ENCODE measurements at places on chromosomes 1 and 21.

- no peak for DNase-seq
These were observed 6.8 kb upstream of the SLAMF1 start for GRCh38 chr1:160653620-160654016.

GRCh38 chr1:15526490-15527339 is at the start of gene DNAJC16:
Gene DNAJC16 (plus strand): TSS chr1:15526848. CDS start chr1:15529106, 2,258 bp downstream.
- peak; percentile 99 for DNase-seq

- DNase-seq: no peak
These were observed 27.1 kb downstream of the DHCR24 start for GRCh38 chr1:54859700-54860391.

- no peak for DNase-seq
These were observed 86.6 kb upstream of the EDN2 start for GRCh38 chr1:41571041-41571440.

- DNase-seq: no peak
These were observed 1.4 kb downstream of the NPPB start for GRCh38 chr1:11857164-11857851.

DNA sequence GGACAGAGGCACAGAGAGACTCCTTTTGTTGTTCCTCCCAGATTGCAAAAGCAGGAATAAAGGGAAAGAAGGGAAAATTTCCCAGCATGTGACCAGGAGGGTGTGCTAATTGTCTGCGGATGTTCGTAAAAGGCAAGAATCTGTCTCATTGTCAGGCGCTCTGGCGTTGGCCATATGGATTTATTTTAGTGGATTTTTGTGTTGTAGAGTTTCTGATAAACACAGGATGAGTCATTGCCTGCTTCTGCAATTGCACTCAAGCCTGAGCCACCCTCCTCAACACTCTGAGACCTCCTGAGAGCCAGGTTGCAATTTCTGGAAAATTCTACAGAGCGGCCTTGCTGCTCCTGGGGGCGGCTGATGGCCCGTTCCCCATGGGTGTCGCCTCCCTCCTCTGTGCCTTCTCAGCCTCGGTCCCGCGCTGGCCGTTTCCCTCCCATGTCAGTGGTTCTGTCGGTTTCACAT is 227.7 kb downstream of the KAZN start:
- no peak for DNase-seq

GRCh38 chr1:19452221-19452663 is 33.1 kb downstream of the CAPZB start:
- DNase-seq: no peak

GRCh38 chr21:32494934-32495709 is 82.6 kb downstream of the EVA1C start:
- no peak for DNase-seq

DNA sequence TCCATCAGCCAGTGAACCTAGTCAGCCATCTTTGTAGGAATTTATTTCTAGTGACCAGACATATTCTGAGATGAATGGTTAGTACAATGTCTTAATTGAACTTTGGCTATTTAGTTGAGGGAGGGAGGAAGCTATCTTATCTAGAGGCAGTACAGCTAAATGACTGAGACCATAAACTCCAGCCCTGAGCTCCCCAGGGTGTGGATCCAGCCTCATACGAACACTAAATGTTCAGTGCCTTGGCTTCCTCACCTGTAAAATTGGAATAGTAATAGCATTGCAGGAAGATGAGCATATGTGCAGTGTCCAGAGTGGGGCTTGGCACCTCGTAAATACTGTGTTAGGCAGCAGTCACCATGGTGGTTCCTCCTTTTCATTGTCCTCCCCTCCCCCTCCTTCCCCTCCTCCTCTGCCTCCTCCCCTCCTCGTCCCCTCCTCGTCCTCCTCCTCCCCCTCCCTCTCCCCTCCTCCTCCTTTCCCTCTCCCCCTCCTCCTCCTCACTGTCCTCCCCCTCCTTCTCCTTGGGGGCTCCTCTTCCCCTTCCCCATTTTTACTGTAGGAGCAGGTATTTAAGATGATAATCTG is 108.2 kb downstream of the GALNT2 start:
- DNase-seq: no peak

DNA sequence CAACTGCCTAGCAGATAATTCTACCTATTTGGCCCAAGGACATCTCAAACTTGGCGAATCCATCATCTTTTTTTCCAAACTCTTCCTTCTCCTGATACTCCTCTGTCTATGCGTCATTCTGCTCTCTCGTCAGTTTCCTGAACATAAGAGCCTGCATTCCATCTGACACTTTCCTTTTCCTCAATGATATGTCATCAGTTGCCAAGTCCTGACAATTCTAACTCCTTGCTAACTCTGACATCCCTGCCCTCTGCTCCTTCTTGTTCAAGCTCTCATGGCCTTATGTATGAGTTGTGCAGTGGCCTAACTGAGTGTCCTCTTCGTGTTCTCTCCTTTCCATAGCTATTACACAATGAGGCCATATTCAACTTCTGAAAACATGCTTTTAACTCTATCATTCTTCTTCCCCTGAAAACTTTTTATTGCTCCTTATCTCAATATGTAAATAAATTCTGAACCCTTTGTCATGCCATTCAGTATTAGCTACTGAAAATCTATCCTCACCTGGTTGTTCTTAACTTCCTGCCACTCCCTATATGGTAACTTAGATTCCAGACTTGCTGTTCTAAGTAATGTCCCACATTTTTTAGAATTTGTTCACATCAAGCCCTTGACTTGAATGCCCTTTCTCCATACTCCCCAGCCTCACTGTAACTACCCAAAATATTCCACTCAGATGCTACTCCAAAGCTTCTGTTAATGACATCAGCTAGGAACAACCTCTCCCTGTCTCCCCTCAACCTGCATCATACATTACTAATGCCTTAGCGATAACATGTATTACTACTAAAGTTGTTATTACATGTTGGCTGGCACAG is 11.5 kb downstream of the PALMD start:
- DNase-seq: no peak

- no peak for DNase-seq
These were observed 19.0 kb downstream of the H6PD start for GRCh38 chr1:9253453-9254105.

GRCh38 chr1:16459352-16459925 is 18.9 kb downstream of the NECAP2 start:
- no peak for DNase-seq

DNA sequence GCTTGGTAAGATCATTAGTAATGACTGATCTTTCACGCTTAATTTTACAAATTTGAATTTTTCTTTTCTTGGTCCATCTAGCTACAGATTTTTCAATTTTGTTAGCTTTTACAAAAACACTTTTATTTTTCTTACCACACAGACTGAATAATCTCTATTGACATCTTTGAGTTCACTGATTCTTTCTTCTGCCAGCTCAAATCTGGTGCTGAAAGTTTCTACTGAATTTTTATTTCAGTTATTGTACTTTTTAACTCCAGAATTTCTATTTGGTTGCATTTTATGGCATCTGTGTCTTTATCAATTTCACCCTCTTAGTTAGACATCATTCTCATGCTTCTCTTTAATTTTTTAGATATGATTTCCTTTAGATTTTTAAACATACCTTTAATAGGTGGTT is 584.7 kb downstream of the LMO4 start:
- DNase-seq: no peak

DNA sequence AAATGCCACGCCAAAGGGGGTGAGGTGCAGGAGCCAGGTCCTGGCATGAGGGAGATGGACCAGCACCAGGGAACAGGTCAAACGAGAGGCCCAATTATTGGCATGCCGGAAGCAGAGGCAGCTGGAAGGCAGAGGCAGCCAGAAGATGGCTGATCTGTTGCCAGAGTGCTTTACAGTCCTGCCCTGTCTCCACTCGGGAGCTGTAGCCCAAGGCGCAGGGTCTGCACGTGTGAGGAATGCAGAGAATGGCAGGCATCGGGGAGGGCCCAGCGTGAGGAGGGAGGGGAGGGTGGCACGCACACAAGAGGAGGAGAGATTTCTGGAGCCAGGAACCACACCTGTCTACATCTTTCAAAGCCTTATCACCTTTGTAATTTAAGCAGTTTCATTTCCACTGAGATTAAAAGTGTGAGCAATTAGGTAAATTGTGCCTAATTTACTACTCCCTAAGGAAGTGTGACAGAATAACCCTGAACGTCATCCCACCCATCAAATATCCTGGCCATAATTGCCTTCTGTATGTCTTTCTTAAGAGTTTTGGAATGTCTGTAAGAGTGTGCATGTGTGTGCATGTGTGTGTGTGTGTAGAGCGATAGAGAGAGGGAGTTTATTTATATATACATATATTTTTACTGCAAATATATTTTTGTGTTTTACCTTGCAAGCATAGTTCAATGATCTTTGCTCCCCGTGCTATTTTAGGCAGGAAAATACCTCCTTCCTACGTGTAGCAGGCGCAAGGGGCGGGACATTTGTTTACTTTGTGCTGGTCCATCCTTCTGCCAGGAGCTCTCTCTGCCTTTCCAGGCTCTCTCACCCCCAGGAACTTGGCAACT is 125.5 kb upstream of the SERBP1 start:
- DNase-seq: no peak

DNA sequence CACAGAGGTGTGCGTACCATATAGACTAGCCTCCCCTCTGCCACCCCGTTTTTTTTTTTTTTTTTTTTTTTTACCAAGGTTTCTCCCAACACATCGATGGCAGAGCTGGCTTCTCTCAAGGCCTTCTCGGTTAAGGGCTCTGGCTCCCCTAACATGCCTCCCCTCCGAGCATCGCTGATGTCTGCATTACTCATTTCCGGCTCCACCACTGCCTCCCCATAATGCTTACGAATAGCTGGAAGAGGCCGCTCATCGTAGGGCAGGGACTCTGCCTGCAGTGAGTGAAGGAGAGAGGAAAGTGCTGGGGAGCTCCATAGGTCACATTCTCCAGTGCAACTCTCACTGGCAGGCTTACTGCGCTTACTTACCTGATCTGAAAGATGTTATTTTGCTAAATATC is 20.6 kb downstream of the CEP104 start:
- DNase-seq: no peak

GRCh38 chr1:31043631-31044030 is 21.9 kb downstream of the PUM1 start:
- no peak for DNase-seq

- DNase-seq: no peak
These were observed 17.6 kb upstream of the CCT8 start for GRCh38 chr21:29091033-29091432.

DNA sequence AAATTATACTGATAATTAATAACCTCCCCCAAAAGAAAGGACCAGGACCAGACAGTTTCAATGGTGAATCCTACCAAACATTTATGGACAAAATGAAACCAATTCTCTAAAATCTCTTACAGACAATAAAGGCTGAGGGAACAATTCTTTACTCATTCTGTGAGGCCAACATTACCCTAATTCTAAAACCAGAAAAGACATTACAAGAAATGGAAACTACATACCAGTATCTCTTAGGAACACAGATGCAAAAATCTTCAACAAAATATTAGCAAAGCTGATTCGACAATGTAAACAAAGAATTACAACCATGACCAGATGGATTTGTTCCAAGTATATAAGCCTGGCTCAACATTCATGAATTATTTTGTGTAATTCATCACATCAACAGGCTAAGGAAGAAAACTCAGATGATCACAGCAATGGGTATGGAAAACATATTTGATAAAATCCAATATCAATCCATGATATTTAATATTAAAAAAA is 8.6 kb downstream of the TMED5 start:
- no peak for DNase-seq

DNA sequence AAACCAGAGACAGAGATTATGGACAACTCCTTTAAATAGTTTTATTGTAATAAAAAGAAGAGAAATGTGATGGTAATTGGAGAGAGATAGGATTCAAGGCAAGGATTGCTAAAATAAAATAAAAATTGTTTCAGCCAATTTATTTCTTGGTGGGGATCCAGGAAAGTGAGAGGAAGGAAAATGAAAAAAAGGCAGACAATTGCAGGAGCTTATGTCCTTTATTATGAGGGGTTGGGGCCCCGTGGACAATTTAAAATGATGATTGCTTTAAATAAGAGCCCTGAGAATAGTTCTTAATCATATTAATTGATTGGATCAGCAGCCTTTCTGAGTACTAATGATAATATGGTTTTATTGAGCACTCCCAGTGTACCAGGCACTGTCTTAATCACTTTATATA is 40.2 kb downstream of the RGS2 start:
- DNase-seq: no peak

DNA sequence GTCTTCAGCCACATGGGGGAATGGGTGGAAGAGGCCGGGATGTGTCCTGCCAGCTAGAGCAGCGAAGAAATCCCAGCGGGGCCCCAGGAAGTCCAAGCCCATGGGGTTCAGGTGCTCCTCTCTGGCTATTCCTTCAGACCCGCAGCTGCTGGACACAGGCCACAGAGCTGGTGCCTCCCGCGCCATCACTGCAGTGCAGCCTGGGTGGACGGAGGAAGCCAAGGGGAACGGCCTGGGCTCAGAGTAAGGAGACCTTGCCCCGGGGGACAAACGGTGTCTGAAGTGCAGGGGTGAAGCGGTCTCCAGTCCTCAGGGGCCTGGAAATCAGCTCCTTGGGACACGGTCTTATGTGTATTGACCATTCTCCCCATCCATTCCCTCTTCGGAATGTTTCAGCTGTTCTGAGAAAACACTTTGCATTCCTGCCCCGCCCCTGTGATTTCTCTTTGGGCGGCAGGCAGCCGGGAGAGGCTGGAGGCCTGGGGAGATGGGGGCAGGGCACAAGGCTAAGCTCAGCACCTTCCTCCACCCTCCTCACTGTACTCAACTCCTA is 18.4 kb downstream of the MTHFR start:
- no peak for DNase-seq

GRCh38 chr1:68051475-68051874 is 1.0 kb upstream of the DIRAS3 start:
- DNase-seq: peak; percentile 33

- no peak for DNase-seq
These were observed 66.0 kb upstream of the SDC3 start for GRCh38 chr1:30974536-30974935.

- DNase-seq: no peak
These were observed 51.7 kb upstream of the TMEM51 start for GRCh38 chr1:15101801-15102200.

DNA sequence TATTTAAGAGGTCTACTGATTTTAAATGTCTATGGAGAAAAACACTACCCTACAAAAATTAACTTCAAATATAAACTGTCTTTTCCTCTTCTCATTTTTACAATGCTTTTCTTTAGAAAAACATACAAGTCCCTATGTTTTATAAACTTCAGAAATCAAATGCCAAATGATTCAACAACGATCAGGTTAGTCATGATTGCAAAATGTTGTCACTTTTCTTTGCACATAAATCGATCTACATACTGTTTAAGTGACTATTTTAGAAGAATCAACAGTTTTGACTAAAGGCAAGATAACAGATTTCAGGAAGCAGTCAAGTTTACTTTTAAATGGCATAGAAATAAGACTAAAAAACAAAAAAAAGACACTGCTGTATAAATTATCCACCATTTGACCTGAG is 168.7 kb downstream of the GPATCH2 start:
- DNase-seq: no peak

DNA sequence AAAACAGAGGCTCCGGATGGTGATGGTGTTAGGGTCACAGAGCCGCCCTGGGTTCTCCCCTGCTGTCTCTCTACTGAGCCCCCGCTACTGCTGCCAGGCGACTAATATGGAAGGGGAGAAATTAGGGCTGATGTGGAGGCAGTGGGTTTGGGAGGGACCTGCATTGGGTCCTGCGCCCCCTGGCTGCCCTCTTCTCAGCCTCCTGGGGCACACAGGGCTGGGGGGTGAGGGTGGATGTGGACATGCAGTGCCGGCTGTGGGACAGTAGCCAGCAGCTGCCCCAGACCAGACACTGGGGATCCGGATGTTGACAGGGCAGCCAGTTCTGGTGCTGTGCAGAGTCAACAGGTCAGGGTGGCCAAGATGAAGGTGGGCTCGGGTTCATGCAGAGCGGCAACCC is 1.5 kb upstream of the CLCNKB start:
- DNase-seq: no peak
